Adrenal gland (tissue), 19 donors: ENCODE measurements at places on chromosomes 11 and 22. TPM values are rescaled to one million over a fixed set of nuclear protein-coding genes. Genes with fewer than 3 reads are reported as not detected.

UCP3 gene
- total RNA-seq = 0.55 TPM

- peak; percentile 29 for DNase-seq
Observed at GRCh38 chr11:62472063-62472884, 53.4 kb downstream of the SCGB1A1 start.

DNA sequence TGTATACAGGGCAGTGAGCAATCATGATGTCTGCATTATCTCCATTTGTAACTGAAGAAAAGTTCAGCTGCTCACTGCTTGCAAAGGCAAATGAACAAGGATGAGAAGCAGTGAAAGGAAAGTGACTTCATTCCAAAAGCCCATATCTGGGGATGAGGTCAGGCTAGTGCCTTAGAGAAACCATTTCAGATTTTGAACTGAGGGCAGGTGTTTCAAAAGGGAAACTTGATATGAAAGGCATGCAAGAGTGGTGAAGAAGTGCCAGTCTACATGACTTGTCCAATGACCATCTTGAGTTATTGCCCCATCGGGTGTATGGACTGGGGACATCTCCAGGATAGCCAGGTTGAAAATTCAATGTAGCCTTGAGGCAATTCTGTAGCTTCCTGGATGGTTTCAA lies 7.3 kb upstream of the APOL4 start:
- DNase-seq = no peak

- no peak for DNase-seq
Observed at GRCh38 chr22:28925916-28926315, 42.5 kb downstream of the ZNRF3 start.

- DNase-seq = no peak
Observed at GRCh38 chr11:12160680-12161079, 50.3 kb downstream of the MICAL2 start.

- DNase-seq = no peak
Observed at GRCh38 chr11:125224391-125225021, 60.0 kb downstream of the PKNOX2 start.

- no peak for DNase-seq
Observed at GRCh38 chr11:133118563-133119268, 413.6 kb downstream of the OPCML start.

DNA sequence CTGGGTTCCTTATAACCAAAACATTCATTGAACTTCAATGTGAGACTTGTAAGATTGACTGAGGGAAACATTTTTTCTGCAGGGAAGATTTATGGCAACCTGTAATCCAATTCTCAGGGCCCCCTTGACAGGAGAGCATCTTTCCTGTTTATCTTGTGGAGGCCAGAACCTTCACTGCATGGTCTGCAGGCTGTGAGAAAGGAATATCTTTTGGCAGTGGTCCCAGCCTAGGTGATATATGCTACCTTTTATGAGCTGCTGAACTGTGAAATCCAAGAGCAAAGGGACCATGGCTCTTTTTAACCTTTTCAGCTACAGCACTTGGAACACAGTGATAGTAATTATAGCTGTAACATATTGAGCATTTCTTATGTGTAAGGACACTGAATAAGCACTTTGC lies 590.2 kb upstream of the B3GAT1 start:
- DNase-seq = no peak

DNA sequence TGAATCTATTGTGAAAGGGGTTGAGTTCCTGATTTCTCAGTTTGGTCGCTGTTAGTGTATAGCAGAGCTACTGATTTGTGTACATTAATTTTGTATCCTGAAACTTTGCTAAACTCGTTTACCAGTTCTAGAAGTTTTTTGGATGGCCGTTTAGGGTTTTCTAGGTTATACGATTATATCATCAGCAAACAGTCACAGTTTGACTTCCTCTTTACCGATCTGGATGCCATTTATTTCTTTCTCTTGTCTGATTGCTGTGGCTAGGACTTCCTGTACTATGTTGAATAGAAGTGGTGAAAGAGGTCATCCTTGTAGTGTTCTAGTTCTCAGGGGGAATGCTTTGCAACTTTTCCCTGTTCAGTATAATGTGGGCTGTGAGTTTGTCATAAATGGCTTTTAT lies 24.6 kb upstream of the OOSP4B start:
- DNase-seq = no peak

- DNase-seq = no peak
Observed at GRCh38 chr22:29700900-29701154, 19.0 kb upstream of the CABP7 start.
